ENCODE measurements at places on chromosomes 7 and 10.

DNA sequence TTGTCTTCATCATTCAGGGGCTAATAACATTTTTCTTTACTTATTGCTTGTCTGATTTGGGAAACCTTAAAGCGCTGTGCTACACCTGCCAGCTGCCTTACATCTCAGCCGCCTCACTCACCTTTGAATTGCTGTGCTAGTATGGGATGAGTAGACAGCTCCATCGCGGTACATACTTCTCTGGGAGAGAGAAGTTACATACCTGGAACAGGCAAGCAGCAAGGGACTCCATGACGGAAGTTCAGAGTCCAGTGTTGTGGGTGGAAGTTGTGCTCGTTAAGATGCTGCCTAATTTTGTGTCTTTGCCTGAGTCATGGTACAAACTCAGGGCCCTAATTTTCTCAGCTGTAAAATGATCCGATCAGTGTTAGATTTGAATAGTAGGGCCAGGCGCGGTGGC is 1.9 kb downstream of the NUB1 start:
- no peak for DNase-seq

DNA sequence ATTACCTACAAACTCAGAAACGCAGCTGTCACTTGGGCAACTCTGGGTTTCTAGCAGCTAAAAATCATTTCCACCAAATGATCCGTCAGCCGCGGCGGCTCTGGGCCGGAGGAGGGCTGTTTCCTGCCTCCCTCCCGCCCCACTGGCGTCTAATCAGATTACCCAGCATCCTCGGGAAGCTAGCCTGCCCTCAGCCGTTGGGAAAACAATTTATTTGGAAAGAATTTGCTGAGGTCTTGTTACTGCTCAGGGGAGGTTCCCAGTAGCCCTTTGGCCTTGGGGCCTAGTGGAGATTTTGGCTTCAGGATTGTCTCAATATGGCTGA is 65.0 kb upstream of the ADGRA1 start:
- DNase-seq, result no peak

DNA sequence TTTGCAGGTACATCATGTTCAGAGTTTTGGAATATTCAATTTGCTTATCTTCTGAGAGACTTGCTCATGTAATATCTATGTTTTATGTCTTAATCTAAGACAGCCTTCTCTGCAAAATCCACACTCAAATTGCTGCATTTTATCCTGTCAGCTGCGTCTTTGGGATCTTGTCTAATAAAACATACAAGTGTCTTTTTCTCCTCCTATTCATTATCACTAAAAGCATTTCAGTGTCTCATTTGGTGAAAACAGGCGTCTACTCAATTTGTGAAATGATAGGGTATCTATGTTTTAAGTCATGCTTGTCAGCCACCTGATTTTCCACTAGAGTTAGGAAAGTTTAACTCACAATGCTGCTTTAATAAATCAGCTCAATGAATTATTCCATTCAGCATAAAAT is 112.7 kb upstream of the LRRTM3 start:
- no peak for DNase-seq

GRCh38 chr10:29534590-29534989 is 100.2 kb downstream of the SVIL start:
- DNase-seq, result no peak

DNA sequence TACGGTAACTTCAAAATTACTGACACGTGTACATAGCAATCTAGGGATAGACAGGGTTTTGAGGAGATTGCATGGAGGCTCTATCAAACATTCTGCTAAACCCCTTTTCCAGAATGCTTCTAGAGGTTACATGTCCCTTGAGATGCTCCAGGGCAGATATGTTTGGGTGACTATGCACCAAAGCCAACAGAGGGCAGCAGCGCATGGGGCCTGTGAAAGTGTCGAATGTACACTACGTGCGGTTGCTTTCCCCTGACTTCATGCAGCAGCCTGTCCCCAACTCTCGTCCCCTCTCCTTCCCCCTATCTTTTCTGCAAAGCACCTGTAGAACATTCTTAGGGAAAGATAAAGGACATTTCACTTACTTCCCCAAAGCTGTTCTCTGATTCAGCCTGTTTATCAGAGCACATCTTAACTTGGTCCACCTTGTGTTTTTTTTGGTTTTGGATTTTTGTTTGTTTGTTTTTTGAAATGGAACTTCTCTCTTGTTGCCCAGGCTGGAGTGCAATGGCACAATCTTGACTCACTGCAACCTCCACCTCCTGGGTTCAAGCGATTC is 90.2 kb downstream of the UBE3C start:
- no peak for DNase-seq

GRCh38 chr7:112086496-112087254 is 119.5 kb downstream of the DOCK4 start:
- DNase-seq, result no peak

GRCh38 chr7:96093435-96093834 is 228.5 kb downstream of the SLC25A13 start:
- no peak for DNase-seq

DNA sequence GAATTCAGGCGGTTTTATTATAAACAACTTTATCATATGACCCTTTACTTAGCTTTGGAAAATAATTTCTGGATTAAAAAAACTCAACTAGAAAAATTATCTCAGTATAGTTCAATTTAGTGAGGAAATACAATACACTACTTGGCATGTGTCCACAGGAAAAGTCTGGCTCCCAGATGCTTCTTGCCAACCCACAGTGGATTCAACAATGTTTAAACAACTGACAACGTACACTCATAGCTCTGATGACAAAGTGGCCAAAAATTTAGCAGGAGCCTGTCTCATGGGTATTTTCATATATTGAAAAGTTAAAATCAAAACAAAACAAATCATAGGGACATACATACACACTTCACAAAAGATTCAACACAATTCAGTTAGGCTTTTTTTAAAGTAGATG is 158.8 kb downstream of the SKAP2 start:
- DNase-seq, result no peak

DNA sequence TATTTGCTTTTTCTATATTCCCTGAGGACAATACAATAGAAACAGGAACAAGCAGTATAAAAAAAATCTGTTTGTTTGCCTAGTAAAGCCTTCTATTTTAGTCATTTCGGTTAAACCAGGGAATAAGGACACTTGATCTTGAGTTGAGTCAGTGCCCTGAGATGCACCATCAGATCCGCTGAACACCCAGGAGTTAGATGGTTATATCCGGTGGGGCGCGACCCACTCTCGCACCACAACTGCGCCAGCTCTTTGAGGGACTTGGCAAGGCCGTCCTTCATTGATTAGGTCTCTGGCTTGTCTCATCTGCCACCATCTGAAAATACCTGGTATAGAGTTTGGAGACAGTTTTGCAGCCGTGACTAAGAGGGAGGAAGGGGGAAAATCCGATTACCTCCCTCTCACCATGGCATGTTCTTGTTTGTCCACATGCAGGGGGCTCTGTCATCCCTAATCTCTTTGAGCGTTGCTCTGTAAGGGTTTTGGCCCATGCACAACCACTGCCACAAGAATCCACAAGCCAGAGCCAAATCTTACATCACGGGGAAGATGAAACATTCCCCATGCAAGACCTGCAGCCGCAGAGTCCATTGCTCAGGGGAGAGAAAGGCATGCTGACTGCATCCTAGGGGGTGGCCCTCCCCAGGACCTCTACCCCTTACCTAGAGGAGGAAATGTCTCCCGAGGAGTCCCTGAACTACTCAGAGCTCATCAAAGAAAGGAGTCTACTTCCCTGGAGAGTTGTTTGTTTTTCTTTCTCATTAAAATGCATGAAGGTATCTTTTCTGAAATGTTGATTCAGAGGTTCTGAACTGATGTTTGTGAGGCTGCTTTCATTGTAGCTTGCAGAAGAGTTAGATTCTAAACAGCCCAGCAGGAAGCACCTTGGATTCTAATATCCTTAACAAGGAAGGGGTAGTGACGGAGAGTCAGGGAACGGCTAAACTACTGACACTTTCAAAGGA is 101.6 kb upstream of the FAM171A1 start:
- no peak for DNase-seq

DNA sequence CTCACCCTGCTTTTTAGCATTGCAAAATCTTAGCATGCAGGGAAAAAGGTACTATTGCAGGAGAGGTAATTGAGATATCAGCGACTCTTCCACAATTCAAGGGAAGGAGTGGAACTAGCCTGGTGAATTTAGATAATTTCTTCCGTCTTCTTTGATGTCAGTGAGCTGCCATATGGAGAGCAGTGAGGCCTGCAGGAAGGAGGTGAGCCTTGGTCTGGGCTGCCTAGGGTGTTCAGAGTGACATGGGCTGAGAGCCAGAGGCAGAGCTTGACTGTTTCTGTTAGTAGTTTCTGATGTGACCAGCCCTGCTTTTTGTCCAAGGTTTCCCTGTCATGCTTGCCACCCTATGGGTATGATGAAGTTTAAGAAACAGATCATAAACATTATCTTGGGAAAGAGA is 28.6 kb downstream of the KAT6B start:
- DNase-seq, result no peak

DNA sequence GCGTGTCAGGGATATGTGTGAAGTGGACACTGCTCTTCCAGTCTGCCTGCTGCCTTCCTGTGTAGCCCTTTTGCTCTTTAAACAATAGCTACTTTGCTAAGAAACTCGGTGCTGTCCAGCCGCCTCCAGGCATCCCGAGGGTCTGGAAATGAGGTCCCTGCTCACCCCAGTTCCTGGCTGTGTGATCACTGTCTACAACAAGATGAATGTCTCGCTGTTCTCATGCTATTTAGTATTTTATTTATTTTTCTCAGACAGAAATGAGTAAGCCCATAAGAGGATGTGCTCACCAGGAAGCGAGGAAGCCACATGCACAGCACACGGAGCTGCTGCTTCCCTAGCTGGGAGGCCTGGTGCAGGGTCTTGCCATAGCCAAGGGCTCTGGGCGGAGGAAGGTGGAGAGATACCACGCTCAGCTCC is 167.0 kb upstream of the PITRM1 start:
- DNase-seq, result no peak

- DNase-seq, result no peak
These were observed 90.8 kb downstream of the NRF1 start for GRCh38 chr7:129702316-129702715.

- DNase-seq, result no peak
These were observed 11.2 kb upstream of the TECTB start for GRCh38 chr10:112271982-112272381.

DNA sequence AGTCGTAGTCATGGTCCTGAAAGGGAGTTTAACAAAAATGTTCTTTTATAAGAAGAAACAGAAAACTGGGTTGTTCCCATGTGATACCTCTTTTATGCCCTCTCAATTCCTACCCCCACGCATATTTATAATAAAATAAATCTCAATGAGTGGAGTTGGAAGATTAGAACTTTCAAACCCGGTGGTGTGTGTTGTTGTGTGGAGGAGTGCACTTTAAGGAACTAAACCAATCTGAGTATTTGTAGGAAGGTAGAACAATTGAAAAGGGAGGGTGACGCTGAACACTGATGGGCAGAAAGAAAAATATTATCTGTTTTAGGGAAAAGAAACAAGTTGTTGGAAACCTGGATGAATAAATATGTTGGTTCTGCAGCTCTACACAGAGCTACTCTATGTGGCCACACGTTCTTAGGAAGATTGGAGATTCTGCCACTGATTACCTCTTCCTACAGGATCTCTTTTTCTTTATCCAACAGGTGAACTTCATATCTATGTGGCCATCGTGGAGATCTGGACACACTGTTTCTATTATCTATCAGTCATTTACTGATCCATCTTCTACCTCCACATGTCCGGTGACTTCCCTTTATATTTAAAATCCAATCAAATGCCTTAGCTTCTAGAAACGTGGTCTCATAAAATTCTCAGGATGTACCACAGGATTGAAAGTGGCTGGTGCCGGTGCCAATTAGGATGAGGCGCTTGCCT is 13.1 kb upstream of the GATA3 start:
- DNase-seq, result no peak

- DNase-seq, result no peak
These were observed 12.4 kb upstream of the ZNF716 start for GRCh38 chr7:57437581-57437980.

DNA sequence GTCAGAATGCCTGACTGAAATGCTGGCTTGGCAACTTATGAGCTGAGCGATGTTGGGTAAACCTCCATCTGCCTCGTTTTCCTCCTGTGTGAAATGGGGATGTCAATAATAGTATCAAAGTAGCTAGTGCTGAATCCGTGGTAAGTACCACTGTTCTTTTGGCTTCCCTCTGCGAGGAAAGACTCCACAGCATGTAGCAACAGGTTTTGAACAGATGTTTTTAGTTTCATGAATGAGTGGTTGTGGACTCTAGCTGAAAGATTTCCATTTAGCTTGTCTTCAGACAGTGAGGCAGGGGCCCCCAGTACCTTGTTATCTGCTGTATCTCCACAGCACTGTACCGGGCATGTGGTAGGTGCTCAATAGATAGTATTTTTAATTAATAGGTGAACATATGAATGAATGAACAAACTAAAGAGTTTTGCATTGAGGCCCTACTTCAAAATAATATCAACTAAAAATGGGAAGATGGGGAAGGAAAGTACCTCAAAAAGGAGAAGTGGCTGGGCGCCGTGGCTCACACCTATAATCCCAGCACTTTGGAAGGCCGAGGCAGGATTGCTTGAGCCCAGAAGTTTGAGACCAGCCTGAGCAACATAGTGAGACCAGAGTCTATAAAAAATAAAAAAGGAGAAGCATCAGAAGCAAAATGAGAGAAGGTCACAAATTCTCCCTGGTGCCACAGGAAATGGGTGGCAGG is 5.6 kb upstream of the DLG5 start:
- no peak for DNase-seq

GRCh38 chr10:12628964-12629766 is 279.8 kb downstream of the CAMK1D start:
- DNase-seq, result no peak

Data from stimulated activated CD4-positive, alpha-beta T cell treated with anti-CD3 and anti-CD28 coated beads, Interleukin-4, amount 100 ng/mL, for 24 hours (primary cell).